ENCODE measurements at places on chromosomes 3 and 15.

DNA sequence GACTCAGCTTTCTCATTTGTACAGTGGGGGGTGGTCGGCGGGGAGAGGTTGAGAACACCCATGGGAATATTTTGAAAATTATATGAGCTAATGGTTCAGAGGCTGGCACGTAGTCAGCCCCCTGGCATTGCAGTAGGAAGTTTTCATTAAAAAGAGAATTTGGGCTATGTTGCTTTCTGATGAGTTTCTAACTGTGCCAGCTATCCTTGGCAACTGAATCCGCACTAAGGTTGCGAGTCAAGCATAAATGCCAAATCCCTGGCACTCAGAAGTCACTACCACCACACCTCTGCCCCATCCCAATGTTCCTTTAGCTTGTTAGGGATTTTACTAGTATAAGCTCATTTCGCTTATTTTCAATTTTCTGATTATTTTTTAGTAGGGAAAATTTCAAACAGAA, 91.6 kb downstream of the DNASE1L3 start:
- DNase-seq = no peak

DNA sequence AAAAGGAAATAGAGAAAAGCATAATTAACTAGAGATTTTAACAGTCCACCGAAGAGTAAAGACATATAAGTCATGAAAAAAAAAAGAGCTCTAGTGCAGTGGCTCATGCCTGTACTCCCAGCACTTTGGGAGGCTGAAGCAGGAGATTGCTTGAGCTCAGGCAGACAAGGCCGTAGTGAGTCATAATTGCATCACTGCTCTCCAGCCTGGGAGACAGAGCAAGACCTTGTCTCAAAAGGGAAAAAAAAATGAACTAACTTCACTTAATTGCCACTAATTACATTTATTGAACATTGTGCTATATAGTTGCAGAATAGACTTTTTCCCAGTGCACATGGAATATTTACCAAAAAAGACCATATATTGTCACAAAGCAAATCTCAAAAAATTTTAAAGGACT, 221.8 kb downstream of the CBLB start:
- no peak for DNase-seq

GRCh38 chr3:63791974-63792373, 27.1 kb upstream of the C3orf49 start:
- DNase-seq = peak; percentile 40

- DNase-seq = no peak
These were observed 20.0 kb upstream of the TRH start for GRCh38 chr3:129954514-129954913.

DNA sequence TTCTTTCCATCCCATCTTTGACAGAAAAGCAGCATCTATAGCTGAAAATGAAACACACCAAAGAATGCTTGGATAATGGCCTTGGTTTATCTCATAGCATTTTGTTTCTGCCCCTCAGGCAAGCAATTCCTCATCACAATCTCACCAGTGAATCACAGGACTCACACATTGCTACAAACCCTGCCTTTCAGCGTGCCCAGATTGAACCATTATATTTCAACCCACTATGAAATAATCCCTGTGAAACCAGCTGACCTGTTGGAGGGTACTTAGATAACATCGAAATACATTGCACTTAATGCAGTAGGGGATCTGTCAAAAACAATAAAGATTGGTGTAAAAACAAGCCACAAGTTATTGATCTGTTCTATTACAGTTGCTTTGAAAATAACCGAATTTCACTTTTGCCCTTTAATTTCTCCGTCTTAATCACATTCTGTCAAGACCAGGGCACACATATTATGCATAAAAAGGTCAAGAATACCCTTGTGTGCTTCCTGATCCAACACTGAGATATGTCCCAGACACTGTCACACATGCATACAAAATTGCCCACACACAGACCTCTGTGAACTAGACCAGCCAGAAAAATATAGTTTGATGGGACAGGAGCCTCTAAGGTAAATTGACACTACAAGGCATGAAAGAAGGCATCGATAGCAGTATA, 839.8 kb downstream of the NTRK3 start:
- DNase-seq = no peak

GRCh38 chr3:12905316-12906071, 64.1 kb upstream of the RPL32 start:
- no peak for DNase-seq

DNA sequence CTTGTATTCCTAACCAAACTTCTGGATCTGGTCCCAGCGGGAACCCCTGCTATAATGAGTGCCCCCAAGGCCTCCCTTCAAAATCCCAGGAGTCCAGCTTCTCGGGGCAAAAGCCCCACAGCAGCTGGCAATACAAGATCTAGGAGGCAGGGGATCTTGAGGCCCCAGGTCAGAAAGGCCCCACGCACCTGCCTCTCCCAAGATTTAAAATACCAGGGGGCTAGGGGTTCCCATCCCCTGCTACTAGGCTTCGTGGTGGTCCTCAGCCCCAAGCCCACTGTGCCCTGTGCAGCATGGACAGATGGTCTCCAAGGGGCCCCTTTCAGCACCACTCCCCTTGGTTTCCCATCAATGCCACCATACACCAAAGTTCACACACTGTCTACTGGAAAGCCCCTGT, 15.8 kb upstream of the CYP11A1 start:
- no peak for DNase-seq

- no peak for DNase-seq
These were observed 15.1 kb downstream of the HEMK1 start for GRCh38 chr3:50584391-50584790.

GRCh38 chr3:151093905-151094304, 8.4 kb downstream of the MED12L start:
- no peak for DNase-seq

- peak; percentile 46 for DNase-seq
These were observed 37.8 kb downstream of the BOC start for GRCh38 chr3:113249111-113249510.

DNA sequence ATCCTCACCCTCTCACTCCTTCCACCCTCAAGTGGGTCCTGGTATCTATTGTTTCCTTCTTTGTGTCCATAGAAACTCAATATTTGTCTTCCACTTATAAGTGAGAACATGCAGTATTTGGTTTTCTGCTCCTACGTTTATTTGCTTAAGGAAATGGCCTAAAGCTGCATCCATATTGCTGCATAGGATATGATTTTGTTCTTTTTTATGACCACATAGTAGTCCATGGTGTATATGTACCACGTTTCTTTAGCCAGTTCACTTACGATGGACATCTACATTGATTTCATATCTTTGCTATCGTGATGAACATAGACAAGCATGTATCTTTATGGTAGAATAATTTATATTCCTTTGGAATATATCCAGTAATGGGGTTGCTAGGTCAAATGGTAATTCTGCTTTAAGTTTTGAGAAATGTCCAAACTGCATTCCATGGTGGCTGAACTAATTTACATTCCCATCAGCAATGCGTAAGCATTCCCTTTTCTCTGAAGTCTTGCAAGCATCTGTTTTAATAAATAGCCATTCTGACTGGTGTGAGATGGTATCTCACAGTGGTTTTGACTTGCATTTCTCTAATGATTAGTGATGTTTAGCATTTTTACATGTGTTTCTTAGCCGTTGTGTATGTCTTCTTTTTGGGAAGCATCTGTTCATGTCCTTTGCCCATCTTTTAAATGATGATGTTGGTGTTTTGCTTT, 650.2 kb downstream of the ZNF385D start:
- DNase-seq = no peak

All from pons (tissue), 1 donor.